ENCODE measurements at places on chromosomes 12 and 14.

DNA sequence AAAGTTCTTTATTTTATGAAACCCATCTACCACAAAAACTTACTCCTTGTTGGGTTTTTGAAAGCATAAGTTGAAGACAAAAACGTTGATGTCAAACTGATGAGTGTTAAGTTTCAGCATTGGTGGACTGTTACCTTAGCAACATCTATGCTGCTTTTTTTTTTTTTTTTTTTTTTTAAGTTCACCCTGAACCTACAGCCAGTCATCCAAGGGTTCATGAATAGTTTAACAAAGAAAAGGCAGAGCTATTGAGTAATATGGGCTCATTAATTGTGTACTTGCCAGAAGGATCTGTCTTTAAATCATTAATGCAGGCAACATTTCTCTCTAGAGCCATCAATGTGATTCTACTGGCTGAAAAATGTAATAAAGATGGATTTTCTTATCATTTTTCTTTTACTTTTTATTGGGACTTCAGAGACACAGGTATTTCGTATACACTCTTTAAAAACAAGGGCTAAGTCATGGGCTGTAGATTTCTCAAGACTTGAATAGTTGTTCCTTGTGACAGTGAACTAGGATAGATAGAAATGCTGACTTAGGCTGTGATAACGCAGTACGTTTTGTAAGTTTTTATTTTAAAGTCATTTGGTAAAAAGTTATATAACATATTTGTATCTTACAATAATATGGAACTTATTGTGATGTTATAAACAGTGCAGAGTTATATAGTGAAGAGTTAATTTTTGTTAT lies at the start of gene PTPRQ:
Gene PTPRQ (plus strand): TSS at position 262 of the 693 bp plus-strand sequence. CDS start 111 bp downstream, at position 373.
- no peak for DNase-seq

- no peak for DNase-seq
Observed at GRCh38 chr14:36519431-36520321, at the start of gene NKX2-1. TSS of gene NKX2-1 (minus strand) at chr14:36520232. CDS start at chr14:36520129, 103 bp downstream.

DNA sequence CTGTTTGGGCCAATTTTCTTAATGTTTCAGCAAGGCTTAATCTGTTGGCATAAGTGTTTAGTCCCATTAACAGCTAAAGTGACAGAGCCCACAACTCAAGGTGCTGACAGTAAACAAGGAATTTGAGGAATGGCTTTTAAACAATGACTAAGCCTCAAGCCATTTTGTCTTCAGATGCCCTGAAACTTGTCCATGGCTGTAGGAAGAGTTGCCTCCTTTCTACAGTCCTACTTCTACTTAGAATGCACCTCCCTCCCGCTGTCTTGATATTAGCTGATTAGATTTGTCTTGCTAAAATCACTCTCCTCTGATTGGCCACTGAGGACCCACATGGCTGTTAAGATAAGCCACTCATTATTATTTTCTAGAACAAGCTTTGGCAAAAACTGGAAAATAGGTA lies 188.4 kb upstream of the OTX2 start:
- DNase-seq, result no peak

GRCh38 chr12:22435583-22435982 lies 101.1 kb upstream of the ST8SIA1 start:
- DNase-seq, result no peak

GRCh38 chr12:6573001-6573400 lies 4.9 kb upstream of the NOP2 start:
- no peak for DNase-seq

GRCh38 chr12:125315771-125316170 lies 250.5 kb downstream of the AACS start:
- no peak for DNase-seq

DNA sequence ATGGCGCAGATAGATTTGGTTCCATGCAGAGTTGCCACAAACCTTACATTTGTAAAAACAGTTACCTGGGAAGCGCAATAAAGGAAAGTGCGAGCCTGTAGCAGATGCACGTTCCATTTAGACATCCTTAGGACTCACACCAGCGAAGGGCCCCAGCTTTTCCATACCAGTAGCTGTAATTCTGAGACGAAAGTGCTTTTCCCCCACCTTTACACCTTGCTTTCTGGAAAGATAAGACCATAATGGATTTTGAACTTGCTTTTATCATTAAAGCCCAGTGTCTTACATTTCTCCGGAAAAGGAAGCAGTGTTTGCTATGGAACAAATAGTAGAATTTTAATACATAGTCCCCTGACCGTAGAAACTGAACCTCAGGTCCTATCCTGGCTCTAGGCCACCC lies 616 bp upstream of the CCDC77 start:
- DNase-seq, result no peak

GRCh38 chr12:19397534-19397933 lies 41.8 kb upstream of the AEBP2 start:
- no peak for DNase-seq

GRCh38 chr12:71958993-71959578 lies 20.4 kb downstream of the TPH2 start:
- no peak for DNase-seq

GRCh38 chr14:19851365-19851764 lies 23.6 kb upstream of the OR4K2 start:
- no peak for DNase-seq

GRCh38 chr12:15584366-15585041 lies 204.7 kb downstream of the EPS8 start:
- no peak for DNase-seq

- no peak for DNase-seq
Observed at GRCh38 chr12:57592551-57593165, 1.7 kb downstream of the PIP4K2C start.

DNA sequence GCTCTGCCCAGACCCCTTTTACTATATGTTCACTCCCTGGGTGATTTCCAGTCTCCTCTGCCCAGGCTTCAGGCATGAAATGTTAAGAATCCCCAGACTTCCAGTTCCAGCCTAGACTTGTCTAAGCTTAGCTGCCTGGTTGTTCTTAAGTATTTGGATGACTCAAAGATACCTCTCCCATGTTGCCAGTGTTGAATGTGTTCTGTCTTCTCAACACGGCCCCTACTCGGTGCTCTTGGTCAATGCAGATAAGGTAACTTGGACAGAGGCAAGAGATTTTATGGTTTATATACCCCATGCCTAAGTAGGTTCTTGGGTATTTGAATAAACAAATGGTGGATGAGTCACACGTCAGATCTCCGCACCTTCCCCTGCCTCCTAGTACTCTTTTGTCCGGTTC lies 13.6 kb downstream of the PIWIL1 start:
- DNase-seq, result no peak

GRCh38 chr14:30521899-30522736 lies 36.8 kb upstream of the G2E3 start:
- no peak for DNase-seq

DNA sequence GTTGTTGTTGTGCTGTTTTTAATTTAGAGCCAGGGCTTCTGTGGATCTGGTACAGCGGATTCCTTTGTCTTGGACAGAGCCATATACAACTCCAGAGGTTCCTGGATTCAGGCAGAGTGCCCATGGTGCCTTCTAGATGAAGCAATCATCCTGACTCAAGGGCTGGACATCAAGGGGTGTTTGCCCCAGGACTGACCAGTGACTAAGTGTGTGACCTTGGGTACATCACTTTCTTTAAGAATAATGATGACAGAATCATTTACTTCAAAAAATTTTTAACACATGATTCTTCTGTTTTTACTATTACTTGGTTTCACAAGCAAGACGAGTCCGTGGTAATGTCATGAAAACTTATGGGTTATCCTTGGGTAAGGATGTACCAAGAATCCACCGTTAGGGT lies 397.3 kb downstream of the ZFP36L1 start:
- no peak for DNase-seq

GRCh38 chr12:95796225-95796981 lies 5.8 kb upstream of the NTN4 start:
- no peak for DNase-seq

DNA sequence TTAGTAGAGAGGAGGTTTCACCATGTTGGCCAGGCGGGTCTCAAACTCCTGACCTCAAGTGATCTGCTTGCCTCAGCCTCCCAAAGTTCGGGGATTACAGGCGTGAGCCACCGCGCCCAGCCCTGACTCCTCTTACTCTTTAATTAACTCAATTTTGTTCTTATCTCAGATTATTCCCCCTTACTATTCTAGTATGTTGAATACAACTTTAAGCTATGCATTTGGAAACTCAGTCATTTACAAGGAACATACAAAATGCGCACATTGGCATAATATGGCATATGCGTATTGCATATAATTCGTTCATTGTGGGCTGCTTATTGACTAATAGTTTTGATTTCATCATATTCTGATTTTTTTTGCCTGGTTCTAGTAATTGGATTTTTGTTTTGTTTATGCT lies 10.8 kb upstream of the CD163 start:
- DNase-seq, result no peak

GRCh38 chr12:29159661-29160060 lies 10.6 kb downstream of the FAR2 start:
- no peak for DNase-seq

DNA sequence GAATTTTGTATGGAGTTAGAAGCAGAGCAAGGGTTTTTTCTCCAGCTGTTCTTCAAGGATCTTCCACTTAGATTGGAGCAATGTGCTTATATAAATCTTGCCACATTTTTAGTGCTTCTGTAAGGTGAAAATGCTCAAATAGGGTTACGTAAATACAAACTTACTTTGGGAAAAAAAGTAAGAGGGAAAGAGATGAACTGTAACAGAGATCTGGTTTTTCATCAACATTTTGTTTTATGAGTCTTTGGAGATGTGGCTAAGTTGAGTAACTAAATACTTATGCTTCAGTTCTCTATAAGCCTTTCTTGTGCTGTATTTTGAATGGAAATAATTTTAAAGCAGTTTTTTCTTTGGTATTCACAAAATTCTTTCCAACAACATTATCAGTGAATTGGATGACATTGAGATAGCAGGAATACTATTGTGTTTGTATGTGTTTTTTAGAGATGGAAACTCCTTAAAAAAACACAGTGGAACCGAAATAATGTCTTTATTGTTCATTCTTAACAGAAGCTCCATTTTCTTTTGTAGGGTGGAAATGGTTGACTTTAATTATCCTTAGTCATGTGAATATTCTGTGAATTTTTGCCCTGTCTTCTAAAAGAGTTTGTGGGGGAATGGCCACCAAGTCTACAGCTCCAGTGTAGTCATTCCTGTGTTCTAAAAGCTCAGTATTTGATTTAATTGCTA lies 45.7 kb downstream of the NPAS3 start:
- DNase-seq, result no peak
